ENCODE measurements at places on chromosomes 4 and X. TPM values are rescaled to one million over a fixed set of nuclear protein-coding genes. Genes with fewer than 3 reads are reported as not detected.

DNA sequence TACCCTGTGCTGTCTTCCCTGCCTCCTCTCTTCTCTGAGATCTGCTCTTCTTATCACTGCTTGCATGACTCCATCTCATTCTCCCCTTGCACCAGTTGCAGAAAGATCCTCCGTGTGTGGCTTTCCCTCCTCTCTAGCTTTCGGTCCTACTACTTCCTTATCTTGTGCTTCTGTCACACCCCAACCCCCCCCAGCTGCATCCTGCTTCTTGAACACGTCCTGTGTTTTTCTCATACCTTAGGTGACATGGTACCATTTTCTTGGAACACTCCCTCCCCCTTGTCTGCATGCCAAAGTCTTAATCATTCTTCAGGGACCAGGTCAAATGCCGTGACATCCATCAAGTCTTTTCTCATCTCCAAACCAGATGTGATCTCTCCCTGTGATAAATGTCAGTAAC, 46.4 kb downstream of the FHL1 start:
- no peak for DNase-seq

- DNase-seq = no peak
These were observed 54.5 kb upstream of the GRIA2 start for GRCh38 chr4:157165935-157166610.

- DNase-seq = no peak
These were observed 89.4 kb upstream of the IL13RA1 start for GRCh38 chrX:118637997-118638396.

GRCh38 chr4:156608651-156609050, 362.9 kb downstream of the PDGFC start:
- no peak for DNase-seq

DNA sequence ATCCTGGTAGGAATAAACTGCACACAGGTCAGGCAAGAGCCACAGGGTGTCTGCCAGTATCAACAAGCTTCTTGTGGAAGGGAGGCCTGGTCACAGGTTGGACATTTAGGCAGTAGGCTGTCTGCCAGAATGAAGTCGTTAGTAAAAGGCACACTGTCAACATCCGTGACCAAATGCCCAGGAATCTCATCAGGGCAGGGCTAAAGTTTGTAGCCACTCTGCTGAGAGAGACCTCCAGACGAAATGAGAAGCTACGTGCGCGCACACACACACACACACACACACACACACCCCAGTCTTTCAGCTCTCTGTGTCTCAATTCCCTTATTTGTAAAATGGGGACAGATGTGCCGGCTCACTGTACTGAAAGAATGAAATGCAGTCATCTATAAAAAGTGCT, 408.7 kb upstream of the ZFP42 start:
- no peak for DNase-seq

DNA sequence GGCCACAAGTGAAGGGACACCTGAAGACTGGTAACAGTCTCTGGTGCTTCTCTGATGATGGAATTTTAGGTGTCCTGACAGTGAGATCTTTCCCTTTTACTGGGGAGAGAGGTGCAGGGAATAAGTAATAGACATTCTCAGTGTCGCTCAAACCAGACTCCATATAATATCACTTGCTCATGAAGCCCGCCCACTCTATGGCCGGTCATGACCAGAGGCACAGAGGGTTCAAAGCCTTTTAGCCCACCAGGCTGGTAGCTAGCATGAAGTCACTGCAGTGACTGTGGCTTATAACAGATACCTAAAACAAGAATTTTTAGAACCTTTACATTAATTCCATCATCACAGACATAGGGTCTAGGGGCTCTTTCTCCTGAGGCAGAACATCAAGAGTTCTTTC, 2.9 kb downstream of the CD40LG start:
- no peak for DNase-seq

DNA sequence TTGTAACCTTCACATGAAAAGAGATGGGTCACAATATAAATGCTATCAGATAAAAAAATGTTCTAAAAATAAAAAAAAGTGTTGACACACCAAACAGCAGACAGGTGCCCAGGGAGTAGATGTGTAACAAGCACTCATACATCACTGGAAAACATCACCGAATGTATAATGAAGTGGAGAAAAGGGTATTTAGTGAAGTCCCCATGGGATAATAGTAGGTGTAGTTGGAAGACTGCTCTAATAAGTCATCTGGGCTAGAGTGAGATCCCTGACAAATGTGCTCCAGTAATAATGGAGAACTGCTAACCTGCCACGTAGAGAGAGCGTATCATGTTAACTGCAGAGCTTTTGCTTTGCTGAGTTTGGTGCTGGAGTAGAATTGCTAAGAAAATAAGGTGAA, 152.0 kb downstream of the GRIA2 start:
- DNase-seq = no peak

DNA sequence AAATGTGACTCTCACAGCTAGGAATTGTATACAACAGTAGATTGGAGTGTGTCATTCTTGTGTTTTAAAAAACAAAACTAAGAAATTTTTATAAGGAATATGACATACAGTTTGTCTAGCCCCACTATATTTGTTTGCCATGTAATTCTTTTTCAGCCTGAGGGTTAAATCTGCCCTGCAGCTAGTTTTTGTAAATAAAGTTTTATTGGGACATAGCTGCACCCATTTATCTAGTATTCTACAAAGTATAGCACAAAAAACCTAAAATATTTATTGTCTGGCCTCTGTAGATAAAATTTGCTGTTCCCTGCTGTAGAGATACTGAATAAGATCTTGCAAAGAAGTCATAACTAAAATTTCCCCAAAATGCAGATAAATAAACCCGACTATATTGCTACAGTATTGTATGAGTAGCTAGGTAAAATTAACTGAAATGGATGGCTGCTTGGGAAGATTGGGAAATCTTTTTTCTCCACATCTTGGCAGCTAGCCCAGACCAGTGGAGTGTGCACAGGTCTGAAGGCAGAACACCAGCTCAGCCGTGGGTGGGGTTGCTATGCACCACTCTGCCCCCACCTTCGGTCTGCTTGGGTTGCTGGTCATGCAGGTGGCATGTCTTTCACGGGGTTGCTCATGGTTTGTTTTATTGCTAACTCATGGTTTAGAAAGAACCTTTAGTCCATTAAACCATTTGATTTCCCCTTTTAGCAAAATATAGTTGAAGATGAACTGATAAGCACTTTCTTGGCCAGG, 127.9 kb downstream of the KLHL8 start:
- DNase-seq = no peak

MAP7D2 gene
- 0.17 TPM for total RNA-seq

GRCh38 chrX:136623396-136623795, 24.6 kb upstream of the CD40LG start:
- no peak for DNase-seq

Measured in CD4-positive, alpha-beta T cell (primary cell).